Left cardiac atrium (tissue), 4 donors: ENCODE measurements at places on chromosomes 16 and 17. TPM values are rescaled to one million over a fixed set of nuclear protein-coding genes. Genes with fewer than 3 reads are reported as not detected.

- DNase-seq = peak; percentile 56
Observed at GRCh38 chr16:19884611-19885450, at the start of gene GPRC5B. TSS of gene GPRC5B (minus strand) at chr16:19884848. CDS start at chr16:19872845, 12,003 bp downstream.

- no peak for DNase-seq
Observed at GRCh38 chr17:49258394-49258793, 27.8 kb upstream of the PHOSPHO1 start.

The FBXW10 gene
- not detected for total RNA-seq

GRCh38 chr16:30535777-30536190, 1.1 kb upstream of the ZNF747 start:
- peak; percentile 81 for DNase-seq

DNA sequence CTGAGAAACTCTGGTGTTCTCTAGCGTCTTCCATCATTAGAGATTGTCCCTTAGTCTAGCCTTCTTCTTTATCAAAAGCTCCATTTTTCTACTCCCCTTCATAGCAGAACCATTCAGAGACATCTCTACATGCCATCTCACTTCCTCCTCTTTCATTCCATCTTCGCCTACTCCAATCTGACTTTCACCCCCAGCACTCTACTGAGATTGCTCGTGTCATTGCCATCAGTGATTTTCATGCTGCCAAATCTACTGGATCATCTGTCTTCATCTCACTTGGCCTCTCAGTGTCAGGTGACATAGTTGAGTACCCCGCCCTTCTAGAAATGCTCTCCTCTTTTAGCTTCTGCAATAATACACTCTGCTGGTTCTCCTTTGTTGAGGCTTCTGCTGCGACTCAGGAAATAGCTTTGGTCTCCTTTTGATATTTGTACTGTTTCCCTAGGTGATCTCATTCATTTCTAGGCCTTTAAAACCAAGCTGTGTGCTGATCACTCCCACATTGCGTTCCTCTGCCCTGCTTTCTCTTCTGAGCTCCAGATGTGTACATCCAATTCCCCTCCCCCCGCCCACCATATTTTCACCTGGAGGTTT, 119.1 kb downstream of the FTO start:
- no peak for DNase-seq

GRCh38 chr16:9151074-9151473, 59.6 kb downstream of the HAPSTR1 start:
- no peak for DNase-seq

GRCh38 chr16:31077024-31077423, 2.8 kb downstream of the ZNF646 start:
- no peak for DNase-seq

The SCARF1 gene
- total RNA-seq = 10.7 TPM

DNA sequence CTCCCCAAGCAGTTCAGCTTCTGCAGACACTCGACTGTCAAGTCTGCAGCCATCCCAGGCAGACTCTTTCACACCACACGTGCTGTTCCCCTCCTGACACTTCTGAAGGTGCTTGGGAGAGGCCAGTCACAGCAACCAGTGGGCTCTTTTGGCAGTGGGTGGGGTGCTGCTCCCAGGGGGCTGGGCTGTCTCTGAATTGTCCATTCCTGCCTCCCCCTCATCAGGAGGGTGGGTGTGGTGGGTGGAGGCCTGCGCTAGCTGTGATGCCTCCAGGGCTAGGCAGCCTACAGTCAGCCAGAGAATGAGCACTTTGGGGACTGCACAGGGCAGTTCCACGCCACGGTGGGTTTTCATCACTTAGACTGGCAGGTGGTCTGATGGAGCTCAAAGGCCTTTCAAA, 10.3 kb downstream of the STARD3 start:
- no peak for DNase-seq

DNA sequence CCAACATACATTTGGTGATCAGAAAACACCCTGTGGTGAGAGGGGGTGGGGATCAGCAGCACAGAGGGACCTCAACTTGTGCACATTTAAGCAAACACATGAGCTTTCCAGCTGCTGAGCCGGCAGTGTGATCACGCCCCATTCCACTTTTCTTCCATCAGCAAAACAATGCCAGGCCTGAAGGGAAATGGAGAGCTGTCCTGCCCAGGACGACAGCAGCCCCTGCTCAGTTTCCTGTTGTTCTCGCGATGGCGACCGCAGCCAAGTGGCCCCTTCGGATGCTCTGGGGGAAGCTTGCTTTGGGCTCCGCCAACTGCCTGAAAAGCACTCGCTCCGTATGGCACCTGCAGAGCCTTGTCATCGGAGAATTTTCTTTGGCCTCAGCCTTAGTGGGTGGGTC, 272.3 kb downstream of the FOXL1 start:
- DNase-seq = no peak

The KRTAP2-2 gene
- not detected for total RNA-seq

GRCh38 chr17:33277436-33278100, 15.5 kb downstream of the ASIC2 start:
- no peak for DNase-seq

DNA sequence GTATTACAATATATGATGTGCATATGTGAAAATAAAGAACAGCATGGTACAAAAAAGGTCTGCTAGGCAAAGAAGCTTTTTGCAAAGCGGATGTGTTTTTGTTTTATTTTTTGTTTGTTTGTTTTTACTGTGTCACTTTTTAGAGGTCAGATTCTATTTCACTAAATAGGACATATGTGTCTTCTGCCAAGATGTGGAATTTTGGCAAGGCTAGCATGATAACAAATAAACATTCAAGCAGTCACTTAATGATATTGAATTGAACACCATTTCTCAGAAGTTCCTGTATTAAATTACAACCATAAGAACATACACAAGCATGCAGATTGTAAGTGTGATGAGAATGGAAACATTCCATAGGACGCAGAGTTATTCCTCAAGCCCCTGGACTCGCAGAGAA, 492.7 kb downstream of the WWOX start:
- DNase-seq = no peak

The TP53TG3D gene
- 0.59 TPM for total RNA-seq

GRCh38 chr16:22314661-22315626, 17.7 kb downstream of the POLR3E start:
- DNase-seq = no peak

The RNF135 gene
- 8.8 TPM for total RNA-seq

The KRT12 gene
- not detected for total RNA-seq

- no peak for DNase-seq
Observed at GRCh38 chr17:38653679-38654078, 21.1 kb downstream of the EPOP start.

The WSCD1 gene
- total RNA-seq = 2.6 TPM

The KRTAP4-2 gene
- total RNA-seq = not detected

DNA sequence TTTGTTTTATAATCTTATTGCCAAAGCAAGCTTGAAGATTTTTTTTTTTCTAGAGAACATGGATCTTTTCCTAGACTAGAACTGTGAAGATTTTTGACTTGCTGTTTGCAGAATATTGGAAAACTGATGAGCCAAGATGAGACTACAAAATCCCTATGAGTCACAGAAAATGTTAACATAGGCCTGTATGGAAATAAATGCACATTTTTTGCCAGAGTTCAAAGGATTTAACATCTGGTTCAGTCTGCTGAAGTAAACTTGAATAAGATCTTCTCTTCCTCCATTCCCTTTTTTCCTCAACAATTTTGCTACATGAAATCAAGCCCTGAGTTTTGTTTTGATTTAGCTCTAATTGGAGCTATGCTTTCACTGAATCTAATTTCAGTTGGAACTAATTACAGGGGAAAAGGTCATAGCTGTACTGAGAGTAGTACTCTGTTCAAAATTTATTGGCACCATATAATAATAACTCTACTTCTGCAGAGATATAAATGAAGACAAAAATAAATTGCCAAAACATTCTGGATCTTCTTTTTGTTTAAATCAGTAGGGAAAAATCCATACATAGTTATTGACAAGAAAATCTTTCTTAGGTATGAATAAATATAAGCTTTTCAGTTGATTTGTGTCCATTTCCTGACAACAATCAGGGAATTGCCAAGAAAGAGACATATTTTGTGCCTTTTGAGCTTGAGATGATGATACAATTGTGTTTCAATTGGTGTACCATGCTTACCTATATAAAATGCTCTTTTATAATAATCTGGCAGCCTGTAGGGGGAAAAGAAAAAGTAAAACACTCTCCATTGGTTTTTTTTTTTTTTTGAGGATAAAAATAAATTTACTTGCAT, 387.5 kb upstream of the GOT2 start:
- no peak for DNase-seq

DNA sequence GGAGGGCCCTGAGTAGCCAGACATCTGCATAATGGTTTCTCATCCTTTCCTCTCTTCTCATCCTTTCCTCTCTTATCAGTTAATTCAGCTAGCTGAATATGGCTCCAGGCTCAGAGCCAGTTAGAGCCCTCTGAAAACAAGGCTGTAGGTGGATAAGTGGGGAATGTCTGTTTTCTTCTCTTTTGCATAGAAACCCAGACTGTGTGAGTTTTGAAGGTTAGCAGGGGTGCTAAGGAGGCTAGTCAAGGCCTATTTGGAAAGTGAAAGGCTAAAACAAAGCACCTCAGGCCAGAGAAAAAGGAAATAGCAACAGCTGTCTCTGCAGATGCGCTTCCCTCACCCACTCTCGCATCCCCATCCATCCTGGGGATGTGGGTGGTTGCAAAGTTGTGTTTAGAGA, 420.9 kb downstream of the SHISA9 start:
- no peak for DNase-seq

DNA sequence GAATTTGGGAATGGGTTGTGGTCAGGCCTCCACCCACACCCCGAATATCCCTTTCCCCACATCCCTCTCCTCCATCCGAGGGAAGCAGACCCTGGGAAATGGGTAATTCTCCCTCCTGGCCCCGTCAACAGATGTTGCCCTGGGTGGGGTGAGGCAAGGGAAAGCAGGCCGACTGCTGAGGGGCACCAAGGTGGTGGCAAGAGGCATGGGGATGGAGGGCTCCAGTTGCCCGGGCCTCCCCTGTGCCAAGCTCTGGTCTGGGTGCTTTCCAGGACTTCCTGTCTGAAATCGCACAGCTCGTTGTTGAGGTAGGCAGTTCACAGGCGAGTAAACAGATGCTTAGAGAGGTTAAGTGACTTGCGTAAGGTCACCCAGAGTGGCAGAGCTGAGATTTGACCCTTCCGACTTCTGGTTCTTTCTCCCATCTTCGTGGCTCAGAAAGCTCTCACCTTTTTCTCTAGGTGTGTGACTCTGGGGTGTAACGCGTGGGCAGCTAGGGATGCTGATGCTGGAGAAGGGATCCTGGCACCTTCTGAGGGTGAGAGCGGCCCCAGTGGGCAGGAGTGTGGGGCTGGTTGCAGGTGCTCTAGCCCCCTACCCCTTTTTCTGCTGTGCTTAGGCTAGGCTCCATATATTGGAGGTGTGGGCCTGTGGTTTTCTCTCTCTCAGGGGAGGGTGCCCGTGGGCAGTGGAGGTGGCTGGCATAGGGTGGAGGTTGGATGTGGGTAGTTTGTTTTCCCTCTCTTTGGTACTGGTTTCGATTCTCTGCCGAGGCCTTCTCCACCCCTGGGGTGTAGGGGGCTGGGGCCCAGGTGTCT, 17.2 kb downstream of the RARA start:
- DNase-seq = no peak

- peak; percentile 13 for DNase-seq
Observed at GRCh38 chr17:83062818-83063671, 16.4 kb upstream of the METRNL start.

GRCh38 chr17:5220074-5220473, 14.6 kb downstream of the SCIMP start:
- no peak for DNase-seq

The HOXB2 gene
- 6.7 TPM for total RNA-seq

GRCh38 chr17:79322211-79323123, 247.8 kb downstream of the ENGASE start:
- no peak for DNase-seq

The NECAB2 gene
- total RNA-seq = 0.91 TPM

DNA sequence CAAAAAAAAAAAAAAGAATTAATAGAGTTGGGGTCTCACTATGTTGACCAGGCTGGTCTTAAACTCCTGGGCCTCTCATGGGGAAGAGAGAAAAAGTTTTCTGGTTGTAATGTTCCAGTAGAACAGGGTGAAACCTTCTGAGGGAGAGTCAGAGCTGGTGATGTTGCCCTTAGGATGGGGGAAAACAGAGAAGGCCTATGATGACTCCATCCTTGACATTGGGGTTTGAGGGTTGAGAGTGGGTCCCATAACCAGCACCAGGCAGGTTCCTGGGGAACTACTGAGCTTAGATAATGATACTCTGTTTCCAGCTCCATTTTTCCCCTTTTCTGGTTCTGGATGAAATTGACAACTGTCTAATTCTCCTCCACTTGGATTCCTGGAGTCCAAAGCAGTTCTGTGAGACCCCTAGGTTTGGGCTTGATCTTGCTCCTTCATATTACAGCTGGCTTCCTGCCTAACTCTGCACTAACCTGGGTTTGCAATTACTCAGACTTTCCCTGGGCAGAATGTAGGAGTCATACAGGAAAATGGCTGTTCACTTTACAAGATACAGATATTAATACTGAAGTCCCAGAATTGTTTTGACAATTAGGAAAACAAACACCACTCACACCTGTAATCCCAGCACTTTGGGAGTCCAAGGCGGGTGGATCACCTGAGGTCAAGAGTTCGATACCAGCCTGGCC, 62.8 kb upstream of the B4GALNT2 start:
- DNase-seq = no peak

The CFAP52 gene
- not detected for total RNA-seq

- no peak for DNase-seq
Observed at GRCh38 chr16:77556201-77556873, 121.5 kb upstream of the ADAMTS18 start.

GRCh38 chr17:72560303-72561247, 439.8 kb downstream of the SOX9 start:
- DNase-seq = no peak

The CD300C gene
- total RNA-seq = 2.1 TPM

DNA sequence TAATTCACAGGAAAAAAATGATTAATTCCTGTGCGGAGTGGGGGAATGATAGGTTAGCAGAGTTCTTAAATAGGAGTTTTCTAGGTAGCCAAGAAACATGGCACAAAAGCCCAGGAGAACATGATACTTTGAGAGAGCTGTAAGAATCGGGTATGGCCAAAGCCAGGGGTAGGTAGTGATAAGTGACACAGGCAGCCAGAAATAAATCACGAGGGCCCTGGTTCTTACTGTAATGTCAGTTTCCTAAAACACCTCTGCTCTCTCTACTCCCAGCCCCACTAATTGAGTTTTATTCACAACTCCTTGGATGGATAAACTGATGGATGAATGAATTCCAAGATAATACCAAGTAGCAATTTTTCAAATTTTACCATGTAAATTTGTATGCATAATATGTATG, 54.1 kb downstream of the VAT1L start:
- DNase-seq = no peak

The MLX gene
- total RNA-seq = 55.3 TPM

DNA sequence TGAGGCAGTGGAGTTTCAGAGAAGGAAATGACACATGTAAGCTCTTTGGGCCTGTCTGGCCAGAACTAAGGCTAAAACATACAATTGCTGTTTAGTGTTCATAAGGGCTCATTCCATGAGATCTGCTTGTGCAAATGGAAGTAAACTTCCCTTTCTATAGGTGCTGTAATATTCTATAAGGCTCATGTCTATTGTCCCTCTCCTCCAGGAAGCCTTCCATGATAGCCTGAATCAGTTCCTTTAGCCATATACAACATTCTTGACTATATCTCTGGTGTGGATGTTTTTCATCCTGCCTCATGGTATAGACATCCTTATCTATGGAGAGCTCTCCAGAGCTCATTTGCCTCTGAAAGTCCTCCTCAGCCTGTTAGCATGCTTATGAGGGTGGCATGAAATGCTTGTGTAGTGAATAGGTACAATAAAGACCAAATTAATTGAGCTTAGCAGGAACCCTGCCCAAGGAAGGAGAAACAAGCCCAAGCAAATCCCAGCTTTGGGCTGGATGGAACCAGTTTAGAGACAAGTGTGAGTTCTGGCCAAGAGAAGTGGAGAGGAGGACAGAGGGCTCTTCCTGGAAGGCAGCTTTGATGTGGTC, 1.6 kb upstream of the ETV4 start:
- DNase-seq = no peak
